Brain pericyte (primary cell): ENCODE measurements at places on chromosomes 7 and 10.

- DNase-seq: no peak
Observed at GRCh38 chr10:11454958-11455566, 156.4 kb downstream of the USP6NL start.

DNA sequence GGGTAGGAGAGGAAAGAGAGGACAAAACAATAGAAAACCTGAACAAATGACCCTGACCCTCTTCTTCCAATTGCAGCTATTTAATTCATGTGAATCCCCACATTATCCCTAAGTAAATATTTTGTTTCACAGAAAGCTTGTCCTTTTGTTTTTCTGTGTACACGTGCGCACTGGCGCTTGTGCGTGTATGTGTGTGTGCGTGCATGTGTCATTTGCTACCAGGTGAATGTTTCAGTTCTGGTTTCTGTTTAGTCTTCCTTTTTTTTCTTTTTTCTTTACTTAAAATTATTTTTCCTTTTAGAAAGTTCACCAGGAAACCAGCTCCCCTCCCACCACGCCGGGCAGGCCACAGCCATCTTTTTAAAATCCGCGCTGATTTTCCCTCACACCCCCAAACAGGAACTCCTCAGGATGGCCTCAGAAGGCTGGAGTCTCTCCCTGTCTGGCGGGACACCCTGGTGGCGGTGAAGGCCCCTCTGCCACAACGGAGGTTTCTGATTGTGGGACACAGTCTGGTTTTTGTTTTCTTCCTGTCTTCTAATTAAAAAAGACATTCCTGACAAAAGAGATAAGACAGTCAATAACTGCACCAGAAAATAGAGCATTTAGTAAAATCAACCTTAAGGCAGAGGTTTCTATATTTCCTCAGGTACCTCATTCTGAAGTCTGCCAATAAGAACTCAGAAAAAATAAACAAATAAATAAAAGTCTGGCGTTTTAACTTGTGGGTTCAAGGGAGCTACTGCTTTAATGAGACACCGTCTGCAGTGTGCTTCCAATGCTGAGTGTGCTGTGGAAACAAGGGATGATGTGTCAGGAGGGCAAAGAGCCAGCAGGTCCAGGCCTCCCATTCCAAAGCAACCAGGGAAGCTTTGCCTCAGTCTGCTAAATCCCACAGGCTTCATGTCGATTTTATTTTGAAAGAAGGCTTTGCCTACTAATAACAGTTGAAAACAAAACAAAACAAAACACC lies 17.4 kb downstream of the IRF5 start:
- DNase-seq: no peak

- DNase-seq: no peak
Observed at GRCh38 chr10:14665865-14666857, 108.5 kb downstream of the FAM107B start.

DNA sequence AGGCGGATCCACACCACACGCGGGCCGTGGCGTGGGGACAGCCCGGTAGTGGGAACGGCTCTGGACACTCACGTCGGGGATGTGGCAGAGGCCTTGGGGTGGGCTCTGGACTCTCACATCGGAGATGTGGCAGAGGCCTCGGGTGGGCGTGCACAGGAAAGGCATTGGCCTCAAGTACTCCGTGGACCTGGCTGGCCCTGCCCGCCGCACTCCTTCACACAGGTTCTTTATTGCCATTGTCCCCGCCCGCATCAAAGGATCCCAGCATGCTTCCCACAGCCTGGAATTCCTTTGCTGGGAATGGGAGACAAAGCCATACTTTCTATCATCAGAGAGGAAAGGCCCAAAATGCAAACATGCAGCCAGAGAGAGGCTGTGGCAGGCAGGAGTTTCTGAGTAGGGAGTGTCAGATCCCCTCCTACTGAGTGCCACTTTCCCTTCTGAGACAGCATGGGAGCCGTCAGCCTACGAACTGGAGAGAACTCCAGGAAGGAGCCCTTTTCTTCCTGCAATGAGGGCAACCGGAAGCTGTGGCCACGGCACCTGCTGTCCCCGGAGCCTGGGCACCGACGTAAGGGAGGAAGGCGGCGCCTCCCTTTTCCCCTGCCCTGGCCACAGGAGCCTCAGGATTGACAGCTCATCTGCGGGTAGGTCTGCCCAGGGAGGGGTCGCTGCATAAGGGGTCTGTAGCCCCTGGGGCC lies 51.5 kb downstream of the RBM17 start:
- no peak for DNase-seq

- no peak for DNase-seq
Observed at GRCh38 chr7:747186-747585, 20.1 kb upstream of the PRKAR1B start.

DNA sequence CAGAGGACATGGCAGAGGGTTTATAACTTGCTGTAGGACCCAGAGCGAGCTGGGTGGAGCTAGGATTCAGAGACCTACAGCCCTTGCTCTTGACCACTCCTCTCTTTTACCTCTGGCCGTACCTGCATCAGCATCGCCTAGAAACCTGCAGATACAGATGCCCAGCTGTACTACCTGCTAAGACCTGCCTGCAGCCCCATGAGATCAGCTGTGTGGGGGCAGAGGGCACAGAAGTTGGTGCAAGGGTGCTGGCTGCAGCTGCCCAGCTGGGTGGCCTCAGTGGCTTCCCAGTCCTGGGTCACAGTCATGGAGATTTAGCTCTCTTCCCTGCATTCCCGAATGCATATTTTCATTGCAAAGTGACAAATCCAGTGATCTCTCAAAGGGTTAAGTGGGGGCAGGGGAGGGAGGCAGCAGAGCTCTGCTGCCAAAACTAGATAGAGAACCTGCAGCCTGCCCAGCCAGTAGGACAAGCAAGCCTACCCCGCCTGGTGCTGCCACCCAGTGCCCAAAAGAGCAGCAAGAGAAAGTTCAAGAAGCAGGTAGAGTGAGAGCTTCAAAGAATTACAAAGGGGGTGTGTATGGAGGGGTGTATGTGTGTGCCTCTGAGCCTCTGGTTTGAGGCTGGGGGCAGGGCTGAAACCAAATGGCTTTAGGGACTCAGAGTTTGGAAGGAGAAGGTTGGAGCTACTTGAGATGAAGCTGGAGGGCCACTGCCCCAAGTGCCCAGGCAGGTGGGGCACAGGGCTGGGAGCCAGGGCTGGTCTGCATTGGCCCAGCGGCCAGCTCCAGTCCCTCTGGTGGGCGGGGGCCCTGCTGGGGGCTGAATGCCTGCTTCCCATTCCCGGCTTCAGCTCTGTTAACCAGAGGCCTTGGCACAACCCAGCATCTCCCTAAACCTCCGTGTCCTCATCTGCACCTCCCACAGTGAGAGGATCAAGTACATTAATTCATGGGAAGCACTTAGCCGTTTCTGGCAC lies 6.9 kb downstream of the FAM241B start:
- no peak for DNase-seq

- no peak for DNase-seq
Observed at GRCh38 chr7:116354171-116354545, 143.8 kb downstream of the TES start.

DNA sequence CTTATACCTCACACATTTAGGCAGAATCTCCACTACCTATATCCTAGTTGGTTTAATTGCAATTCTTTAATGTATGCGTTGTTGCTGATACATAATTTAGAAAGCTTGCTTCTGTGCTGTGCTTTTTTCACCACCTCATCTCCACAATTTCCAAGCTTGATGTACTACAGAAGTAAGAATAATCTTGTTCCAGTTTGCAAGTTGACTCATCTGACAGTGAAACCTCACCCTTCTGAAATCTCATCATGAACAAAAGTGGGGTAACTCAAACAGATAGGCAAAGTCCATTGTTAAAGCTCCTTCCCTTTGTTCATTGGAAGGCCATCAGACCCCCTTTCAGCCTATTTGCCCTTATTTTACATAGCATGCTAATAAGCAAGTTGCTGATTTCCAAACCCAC lies 13.6 kb downstream of the EIF4EBP2 start:
- DNase-seq: no peak

GRCh38 chr7:16791071-16791470 lies 13.7 kb downstream of the AGR2 start:
- no peak for DNase-seq

DNA sequence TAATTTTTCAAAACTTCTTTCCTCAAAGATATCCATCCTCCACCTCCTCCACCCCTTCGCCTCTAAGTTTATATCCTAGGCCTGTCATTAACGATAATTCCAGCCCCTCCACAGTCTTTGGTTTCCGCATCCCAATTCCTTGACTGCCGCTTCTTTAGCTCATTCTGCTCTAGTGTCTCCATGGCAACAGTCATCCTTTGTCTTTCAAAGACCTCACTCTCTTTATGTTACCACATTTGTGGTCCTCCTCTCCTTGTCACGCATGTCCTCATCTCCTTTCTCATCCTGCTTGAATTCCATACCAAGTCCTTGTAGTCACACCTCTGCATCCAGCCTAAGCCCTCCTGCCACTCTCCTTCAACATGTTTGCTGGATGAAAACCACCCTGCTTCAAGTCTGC lies 511.2 kb upstream of the KLF6 start:
- no peak for DNase-seq

GRCh38 chr7:131769241-131769640 lies 212.8 kb upstream of the PODXL start:
- no peak for DNase-seq

- DNase-seq: no peak
Observed at GRCh38 chr7:72037516-72037915, 374.6 kb downstream of the CALN1 start.

- DNase-seq: no peak
Observed at GRCh38 chr10:49272251-49273081, 26.5 kb upstream of the C10orf71 start.

- no peak for DNase-seq
Observed at GRCh38 chr10:47207281-47207615, 92.7 kb upstream of the GDF10 start.

GRCh38 chr10:80900661-80901060 lies 363.0 kb downstream of the SH2D4B start:
- DNase-seq: no peak

DNA sequence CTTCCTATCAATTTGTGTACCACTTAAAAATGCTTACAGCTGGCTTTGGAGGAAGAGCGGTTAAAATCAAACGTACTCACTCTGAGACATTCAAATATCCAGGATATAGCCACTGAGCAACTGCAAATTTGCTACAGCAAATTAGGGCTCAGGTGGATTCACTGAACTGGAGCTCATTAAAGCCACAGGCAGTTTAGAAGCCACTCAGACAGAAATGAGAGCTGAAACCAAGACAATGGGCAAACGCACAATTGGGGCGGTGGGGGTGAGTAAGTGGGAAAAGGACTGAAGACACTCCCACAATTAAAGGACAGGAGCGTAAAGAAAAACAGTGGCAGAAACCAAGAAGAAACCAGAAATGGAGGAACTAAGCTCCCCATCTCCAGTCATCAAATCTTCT lies 20.5 kb downstream of the MPP7 start:
- DNase-seq: no peak

DNA sequence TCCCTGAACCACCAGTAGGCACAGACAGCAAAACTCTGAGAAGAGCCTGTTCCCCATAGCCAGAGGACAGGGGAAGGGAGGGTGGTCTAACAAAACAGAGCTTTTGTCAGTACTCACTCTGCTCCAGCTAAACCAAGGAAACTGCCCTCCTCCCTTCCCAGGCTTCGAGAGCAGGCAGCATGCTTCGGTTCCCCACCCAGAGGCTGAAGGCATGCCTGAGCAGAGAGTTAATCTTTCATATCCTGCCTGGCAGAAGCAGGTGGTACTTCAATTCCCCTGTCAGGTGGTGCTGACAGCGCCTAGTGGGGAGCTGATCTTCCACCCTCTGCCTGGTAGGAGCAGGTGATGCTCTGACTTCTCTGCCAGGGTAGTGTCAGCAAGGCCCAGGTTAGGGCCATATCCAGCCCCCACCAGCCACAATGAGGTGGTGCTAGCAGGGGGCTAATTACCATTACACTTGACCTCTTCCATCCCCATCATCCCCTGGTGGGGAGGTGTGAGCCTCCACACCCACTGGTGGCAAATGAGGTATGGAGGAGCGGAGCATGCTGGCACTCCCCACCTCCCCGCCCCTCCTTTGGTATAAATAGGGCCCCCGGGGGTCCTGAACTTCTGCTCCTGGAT lies 35.1 kb downstream of the SDK1 start:
- no peak for DNase-seq

DNA sequence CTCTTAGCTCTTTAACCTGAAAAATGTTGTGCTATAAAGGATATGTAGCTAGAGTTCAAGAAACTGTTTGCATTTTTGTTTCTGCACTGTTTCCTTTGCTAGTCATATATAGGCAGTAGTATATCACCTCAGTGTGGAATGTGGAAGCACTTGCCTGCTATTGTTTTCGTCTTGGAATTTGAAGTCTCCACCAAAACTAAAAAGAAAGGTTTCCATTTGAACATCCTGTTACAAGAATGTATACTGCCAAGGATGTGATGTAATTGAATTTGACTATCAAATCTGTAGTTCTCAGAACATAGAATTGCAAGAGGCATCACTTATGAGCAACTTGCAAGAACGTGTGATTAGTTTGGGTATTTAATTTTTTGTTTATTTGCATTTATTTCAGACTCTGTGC lies 51.1 kb upstream of the MEOX2 start:
- no peak for DNase-seq

DNA sequence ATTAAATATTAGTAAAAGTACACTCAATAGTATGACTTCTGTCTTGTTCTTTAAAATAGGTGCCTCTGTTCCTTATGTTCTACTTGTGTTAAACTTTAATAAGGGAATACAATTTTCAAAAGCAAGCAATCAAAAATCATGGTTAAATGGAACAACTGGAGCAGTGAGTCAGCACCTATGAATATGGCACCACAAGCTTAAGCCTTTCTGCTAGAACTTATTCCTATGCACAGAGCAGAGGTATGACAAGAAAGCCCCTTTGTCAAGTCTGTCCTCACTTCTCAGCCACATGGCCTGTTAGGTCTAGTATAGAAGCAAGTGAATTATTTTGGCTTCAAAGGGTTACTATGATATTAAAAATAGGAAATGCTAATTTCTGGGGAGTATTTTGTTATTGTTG lies 29.8 kb downstream of the FAM13C start:
- DNase-seq: no peak

DNA sequence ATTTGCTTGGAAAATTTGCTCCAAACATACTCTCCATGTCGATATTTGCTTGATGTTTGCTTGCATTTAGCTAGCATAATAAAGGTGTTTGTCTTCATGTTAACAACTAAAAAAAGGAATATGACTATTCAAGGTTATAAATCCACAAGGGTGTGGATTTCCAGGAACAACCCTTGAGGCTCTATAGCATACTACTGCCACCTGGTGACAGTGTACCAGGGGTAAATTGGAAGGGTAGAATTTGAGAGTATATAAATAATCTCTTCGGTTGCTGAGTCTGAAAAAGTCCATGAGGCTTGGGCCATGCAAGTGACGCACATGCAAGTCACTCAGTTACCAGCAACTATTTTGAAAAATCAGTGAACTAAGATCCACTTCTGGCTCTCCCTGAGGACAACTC lies 68.4 kb downstream of the SLIT1 start:
- no peak for DNase-seq

GRCh38 chr10:114021717-114022680 lies 21.7 kb upstream of the ADRB1 start:
- DNase-seq: no peak

GRCh38 chr7:150374472-150374871 lies 4.7 kb upstream of the ZNF775 start:
- no peak for DNase-seq
